OCI-M1 (cell line): ENCODE measurements at places on chromosomes 2 and 18.
A peak's percentile ranks its signal among the peaks of the same experiment; 100 is the strongest.

DNA sequence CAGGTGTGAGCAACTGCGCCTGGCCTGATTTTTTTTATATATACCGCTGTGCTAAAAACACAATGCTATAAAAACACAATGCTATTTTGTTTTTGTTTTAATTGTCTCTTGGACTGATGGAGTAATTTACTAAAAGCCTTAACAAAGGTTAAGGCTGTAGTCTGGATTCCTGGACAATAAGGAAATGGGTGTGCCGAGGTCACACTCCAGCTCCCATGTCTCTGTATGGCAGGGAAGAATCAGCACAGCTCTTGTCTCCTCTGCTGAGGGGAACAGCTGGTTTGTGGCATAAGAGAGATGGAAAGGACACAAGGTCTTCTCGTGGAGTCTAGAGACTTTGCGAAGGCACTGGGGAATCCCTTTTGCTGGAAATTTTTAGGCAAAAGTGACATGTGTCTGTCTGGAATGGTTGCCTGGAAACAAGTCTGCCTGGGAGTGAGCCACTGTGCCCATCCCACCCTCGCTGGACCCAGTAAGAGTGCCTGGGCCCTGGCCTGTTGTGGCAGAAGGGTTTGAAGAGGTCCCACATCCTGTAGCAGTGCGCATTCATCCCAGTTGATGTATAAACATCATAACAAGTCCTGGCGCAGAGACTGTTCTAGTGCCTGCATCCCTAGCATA is 73.1 kb downstream of the MAPK4 start:
- no peak for DNase-seq

DNA sequence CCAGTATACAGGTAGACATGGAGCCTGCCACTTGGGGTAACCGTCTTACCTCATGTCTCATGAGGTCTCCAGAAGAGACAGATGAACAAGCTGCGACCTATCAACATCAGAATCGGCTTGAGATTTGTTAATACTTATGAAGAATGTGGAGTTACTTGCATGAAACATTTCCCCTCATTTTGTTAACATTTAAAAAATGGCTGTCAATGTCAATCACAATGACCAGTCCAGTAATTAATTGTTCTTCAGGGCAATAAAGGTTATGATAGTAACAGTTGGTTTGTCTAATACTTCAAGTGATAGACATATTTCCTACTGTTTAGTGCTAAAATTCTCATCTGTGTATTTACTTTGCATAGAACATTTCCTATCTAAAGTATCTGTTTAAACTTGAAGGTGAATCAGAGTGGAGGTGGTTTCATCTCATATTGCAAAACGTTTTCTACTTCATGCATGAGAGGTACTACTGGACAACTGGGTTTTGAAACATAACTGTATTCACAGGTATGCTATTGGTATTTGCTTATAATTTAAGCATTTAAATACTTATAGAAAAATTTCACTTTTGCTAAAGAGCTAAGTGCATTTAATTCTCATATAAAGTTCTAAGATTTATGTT is 15.1 kb downstream of the SERTAD2 start:
- DNase-seq, result no peak

DNA sequence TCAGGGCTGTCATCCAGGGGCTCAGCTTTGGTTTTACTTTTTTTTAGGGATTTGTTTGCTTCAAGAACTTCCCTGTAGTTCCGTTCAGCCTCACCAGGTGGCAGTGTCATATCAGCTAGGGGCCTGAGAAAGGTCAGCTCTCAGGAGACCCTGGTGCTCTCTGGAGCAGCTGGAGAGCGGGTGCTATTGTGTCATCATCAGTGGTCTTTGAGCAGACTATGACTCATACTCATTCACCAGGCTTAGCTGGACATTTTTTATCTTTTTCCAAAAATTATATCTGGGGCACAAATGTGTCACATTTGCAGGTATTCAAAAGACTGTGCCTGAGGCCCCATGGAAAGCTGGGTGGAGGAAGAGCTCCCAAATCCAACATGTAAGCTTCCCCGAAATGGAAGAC is 24.4 kb downstream of the ZNF892 start:
- DNase-seq, result peak; percentile 76

GRCh38 chr2:30223413-30223874 is 7.9 kb upstream of the LBH start:
- no peak for DNase-seq

DNA sequence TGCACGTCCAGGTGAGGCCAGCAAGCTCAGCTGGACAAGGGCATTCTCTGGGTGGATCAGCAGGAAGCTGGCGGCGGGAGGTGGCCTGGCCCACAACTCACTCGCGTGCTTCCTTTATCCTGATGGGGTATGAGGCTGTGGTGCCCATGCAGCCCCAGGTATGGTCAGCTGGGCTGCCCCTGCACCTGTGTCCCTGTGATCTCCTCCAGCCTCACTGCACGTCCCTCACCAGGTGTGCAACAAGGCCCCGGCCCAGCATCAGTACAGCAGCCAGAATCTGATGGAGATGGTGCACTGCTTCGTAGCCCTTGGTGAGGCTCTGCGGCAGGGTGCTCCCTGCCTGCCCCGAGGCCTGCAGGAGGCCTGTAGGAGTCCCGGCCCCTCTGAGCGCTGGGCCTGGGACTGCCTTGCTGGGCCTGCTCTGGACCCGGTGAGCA is 17.6 kb downstream of the MROH2A start:
- DNase-seq, result no peak

DNA sequence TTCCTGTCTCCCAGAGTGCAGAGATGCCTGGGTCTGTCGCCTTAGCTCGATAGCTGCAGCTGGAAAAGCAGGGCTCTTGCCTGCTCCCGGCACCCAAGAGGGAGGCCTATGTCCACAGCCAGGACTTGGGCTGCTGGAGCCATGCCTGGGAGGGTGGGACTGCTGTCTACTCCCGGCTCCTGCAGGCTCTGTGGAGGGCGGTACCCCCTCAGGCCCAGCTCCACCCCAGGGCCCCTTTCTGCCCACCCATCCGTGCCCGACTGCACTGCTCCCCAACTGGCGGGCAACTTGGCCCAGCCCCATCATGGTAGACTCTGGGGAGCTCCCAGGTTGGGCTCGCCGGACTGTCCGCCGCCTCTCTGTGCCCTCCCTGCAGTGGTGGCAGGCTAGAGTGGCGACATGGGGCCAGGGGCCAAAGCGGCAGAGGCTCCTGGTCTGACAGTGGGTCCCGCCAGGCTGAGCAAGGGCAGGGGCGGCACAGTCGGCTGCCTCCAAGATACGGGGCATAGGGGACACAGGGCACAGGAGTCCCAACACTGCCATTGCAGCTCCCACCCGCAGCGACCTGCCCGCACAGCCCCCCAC is 901.0 kb downstream of the CCDC85A start:
- DNase-seq, result no peak

DNA sequence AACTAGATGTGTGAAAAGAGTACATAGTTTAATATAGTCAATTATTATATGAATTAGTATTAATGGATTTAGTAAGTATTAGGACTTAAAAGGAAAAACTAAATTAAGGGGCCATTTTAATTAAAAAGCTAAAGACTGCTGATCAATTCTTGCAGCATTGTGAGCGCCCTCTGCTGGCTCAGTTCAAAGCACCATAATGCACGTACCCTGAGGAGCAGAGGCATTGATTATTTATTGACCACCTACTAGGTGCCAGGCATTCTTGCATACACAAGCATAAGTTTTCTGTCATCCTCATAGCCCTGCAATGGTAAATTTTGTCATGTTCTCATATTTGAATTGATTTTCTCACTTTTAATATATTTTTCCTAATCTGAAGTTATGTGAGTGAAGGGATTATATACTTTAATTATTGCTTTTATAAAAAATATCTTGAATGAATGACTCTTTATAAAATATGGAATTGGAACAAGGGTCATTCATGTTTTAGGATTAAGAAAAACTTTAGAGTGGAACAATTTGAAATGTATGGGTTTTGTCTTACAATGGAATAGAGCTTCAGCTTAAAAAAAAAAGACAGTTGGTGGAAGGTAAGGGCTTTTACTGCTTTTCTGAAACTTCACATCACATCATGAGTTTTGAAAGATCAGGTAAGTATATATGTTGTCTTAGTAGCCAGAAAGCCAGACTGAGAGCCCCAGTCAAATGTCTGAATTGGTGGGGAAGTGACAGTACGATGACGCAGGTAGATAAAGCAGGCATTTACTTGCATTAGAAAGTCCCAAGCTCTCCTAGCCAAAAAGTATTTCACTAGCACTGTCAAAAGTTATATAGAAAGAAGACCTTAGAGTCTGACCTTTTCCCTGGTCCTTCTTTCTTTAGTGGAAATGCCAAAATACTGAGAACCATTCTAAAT is 9.7 kb downstream of the ITGA4 start:
- peak; percentile 75 for DNase-seq

GRCh38 chr2:207790898-207791297 is 21.2 kb upstream of the FZD5 start:
- DNase-seq, result no peak

GRCh38 chr2:60068755-60069154 is 484.7 kb downstream of the BCL11A start:
- no peak for DNase-seq

DNA sequence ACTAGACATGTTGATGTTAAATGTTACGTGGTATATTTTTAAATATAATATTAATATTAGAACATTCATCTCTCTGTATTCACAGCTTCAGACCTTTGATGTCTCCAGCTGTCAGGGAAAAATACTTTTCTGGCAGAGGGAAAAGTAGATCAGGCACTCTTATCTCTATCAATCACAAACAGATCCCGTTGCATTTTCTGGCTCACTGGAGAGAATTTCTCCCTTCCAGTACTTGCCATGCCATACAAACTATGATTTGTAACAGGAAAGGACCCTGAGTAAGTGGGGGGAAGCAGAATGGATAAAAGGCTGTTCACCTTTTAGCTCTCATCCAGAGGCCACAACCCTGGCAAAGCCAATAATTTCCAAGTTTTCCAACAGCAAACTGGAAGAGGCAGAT is 158.0 kb downstream of the TCF4 start:
- DNase-seq, result no peak

GRCh38 chr2:187155476-187155875 is 292.6 kb downstream of the CALCRL start:
- DNase-seq, result no peak

DNA sequence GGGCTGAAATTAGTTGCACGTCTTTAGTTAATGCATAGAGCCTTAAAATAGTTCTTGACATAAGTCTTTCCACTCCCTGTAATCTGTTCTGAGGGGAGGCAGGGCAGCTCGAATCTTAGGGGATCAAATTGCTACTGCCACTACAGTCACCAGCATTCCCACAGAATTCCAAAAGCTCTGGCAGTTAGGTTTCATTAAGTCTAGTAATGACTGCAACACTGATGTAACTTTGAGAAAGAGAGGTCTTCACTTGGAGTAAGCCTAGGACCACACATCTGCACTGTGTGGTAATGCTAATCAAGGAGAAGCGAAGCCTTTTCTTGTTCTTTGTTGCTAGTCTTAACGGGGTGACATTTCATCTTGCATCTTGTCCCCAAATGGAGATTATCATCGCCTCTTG is 19.3 kb upstream of the NCK2 start:
- no peak for DNase-seq

- peak; percentile 54 for DNase-seq
Measured at GRCh38 chr2:127857265-127857808, 618 bp downstream of the POLR2D start.

- no peak for DNase-seq
Measured at GRCh38 chr2:179429060-179429471, 164.4 kb upstream of the SESTD1 start.

DNA sequence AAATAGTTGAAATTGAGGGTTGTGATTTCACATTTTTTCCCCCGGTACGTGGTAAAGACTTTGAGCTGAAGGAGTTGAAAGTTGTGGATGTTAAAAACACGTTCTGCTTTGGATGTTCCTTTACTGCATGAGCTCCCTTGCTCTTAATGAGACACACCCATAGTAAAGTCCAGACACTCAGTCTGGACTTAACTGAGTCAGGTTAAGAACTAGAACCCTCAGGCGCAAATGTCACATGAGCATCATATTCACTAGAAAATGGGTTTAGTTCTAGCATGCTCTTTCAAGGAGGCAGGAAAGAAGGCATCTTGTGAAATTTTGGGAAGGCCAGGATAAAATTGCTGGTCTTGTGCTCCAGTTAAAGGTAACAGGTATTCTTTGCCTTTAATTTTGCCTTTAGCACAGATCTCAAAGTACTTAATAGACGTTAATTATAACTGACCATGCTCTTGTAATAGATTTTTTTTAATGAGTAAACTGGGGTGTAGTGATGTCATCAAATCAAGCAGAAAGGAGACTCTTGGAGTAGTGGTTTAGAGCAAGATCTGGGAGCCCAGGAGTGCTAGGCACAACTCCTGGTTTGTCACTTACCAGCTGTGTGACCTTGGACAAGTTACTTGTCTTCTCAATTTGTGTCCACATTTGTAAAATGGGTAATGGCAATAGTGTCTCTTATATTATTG is 20.6 kb downstream of the ITGA6 start:
- no peak for DNase-seq

GRCh38 chr2:147865560-147865959 is 20.7 kb downstream of the ACVR2A start:
- DNase-seq, result no peak

- DNase-seq, result no peak
Measured at GRCh38 chr2:172000696-172001361, 1.1 kb downstream of the METAP1D start.

- peak; percentile 35 for DNase-seq
Measured at GRCh38 chr2:135043345-135043744, 3.9 kb downstream of the MAP3K19 start.

GRCh38 chr18:11154368-11154989 is 5.1 kb upstream of the PIEZO2 start:
- DNase-seq, result peak; percentile 85

DNA sequence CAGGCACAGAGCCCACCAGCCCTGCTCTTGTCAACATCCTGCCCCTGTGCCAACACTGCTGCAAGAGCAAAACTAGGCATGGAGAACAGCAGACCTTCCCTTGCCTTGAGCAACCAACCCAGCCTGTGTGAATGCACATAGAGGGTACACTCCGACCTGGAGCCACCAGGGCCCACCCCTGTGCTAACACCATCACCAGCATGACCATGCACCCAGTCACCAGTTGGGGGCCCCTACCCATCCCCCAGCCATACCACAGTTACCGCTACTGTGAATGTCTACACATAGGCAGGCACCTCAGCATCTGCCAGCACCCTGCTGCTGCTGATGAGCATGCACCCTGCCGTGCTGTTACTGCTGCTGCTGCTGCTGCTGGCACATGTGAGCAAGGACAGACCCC is 301.9 kb upstream of the ST6GAL2 start:
- no peak for DNase-seq

DNA sequence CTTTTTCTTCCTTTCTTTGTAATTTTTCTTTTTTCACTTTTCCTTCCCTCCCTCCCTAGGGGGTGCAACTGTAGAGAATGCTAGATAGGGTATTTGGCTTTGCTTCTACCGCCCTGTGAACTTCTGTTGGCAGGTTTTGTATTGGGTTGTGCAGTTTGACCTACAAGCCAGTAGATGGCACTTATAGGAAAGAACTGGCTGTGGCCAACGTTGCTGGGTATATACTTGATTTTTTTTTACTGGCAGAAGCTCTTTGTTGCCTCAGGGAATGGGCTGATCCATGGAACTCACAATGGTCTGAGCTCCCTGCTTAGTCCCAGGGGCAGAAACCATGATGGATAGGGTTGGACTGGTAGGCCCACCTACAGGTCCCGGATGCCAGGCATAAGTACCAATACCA is 1019.5 kb upstream of the LRRTM1 start:
- DNase-seq, result peak; percentile 31
